ENCODE measurements at places on chromosomes 2 and 18.
A peak's percentile ranks its signal among the peaks of the same experiment; 100 is the strongest.

DNA sequence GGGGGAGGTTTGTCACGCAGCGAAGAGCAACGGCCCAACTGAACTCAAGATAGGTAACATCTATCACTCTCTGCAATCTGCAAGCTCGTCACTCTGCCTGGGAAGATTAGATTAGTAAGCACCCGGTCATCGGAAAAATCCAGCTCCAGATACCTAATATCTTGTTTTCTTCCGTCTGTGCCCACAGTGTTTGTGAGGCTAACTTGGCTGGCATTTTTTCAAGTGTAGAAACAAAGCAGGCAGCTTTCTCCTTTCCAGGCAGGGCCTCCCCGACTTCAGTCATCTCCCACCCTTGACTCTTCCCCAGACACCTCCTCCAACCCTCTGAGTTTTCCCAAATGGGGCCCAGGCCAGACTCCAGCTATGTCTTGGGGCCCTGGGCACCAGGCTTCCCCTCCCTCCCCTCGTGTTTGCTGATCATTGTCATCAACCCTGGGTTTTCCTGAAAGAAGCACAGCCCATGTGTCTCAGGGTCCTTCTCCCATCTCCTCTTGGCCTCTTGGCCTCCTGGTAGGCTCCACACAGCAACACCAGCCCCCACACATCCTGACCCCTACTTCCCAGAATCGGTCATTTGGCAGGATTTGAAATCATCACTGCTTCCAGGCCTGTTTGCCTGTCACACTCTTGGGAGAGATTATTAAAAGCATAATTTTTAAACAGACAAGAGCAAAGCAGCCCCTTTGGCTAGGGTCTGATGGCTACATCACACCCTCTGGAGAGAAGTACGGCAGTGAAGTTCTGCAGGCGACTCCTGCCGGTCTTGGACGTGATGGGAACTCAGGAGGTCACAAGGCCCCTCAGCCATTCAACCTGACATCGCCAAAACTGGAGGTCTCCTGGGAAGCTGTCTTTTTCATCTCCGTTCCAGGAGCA lies 144.9 kb upstream of the ID2 start:
- no peak for DNase-seq

GRCh38 chr2:88671786-88672427 lies 19.6 kb upstream of the RPIA start:
- peak; percentile 62 for DNase-seq

- no peak for DNase-seq
Measured at GRCh38 chr2:79373358-79374130, 139.3 kb upstream of the CTNNA2 start.

DNA sequence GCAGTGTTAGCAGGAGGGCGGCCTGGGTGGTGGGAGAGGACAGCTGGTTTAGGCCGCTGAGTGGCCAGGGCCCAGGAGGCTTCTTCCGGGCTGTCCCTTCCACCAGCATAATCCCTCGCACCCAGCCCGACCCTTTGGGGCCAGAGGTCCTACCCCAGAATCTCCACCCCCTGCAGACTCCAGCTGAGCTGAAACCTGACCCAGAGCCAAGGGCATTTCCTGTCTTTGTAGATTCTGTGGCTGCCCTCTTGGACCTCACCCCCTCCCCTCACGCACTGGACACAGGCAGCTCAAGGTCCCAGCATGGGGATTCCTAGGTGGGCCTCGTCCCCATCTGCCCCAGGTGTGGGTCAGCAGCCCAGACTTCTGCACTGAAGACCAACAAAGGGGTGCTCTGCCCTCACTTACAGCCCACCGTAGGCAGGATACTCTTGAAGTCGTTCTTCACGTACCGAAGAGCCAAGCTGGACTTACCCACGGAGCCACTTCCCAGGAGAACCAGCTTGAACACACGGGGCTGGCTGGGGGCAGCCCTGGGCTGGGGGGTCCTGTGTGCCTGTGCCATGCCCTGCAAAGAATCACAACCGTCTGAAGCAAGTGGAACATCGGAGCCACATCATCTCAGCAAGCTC lies 4.8 kb downstream of the RAB17 start:
- no peak for DNase-seq

- no peak for DNase-seq
Measured at GRCh38 chr2:172702451-172702850, 33.2 kb upstream of the RAPGEF4 start.

DNA sequence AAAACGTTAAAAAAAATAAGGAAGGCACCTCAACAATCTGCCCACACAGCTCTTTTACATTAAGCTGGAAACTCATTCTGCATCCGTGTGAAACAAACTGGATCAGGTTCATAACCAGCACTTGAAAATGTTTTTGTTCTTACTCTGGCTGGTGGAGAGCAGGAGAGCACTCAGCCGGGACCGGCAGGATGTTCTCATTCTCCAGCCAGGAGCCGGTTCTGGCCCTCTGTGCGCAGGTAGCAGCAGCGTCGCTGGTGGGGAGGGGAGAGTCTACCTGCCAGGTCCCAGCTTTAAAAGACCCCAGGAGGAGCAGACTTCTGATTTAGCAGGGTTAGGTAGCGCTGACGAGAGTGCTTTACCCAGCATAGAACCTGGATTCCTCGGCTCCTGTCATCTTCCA lies 834.9 kb upstream of the SALL3 start:
- no peak for DNase-seq

GRCh38 chr2:226303707-226304106 lies 495.9 kb downstream of the IRS1 start:
- DNase-seq: no peak

GRCh38 chr18:23838233-23838632 lies 149.0 kb downstream of the LAMA3 start:
- no peak for DNase-seq

GRCh38 chr2:65344689-65345088 lies 87.7 kb downstream of the SPRED2 start:
- no peak for DNase-seq

GRCh38 chr18:50410008-50410407 lies 35.2 kb downstream of the SKA1 start:
- no peak for DNase-seq

GRCh38 chr2:189164746-189165145 lies 14.8 kb downstream of the COL5A2 start:
- DNase-seq: peak; percentile 50

GRCh38 chr18:3262234-3263131 lies 550 bp downstream of the MYL12B start:
- no peak for DNase-seq

DNA sequence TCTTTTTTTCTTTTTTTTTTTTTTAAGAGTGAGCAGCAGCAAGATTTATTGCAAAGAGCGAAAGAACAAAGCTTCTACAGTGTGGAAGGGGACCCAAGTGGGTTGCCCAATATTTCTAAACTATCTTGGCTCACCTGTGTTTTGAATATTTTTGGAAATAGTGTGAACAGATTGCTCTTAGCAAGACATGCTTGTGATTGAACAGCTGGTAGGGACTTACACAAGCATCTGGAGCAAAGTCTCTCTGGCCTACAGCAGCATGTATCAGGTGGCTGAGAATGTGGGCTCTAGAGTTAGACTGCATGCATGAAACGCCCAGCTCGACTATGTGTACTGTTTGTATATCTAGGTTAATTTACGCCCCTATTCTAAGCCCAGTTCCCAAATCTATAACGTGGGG lies 40.3 kb upstream of the FBXO11 start:
- DNase-seq: no peak
